ENCODE measurements at places on chromosomes 7 and 10.

DNA sequence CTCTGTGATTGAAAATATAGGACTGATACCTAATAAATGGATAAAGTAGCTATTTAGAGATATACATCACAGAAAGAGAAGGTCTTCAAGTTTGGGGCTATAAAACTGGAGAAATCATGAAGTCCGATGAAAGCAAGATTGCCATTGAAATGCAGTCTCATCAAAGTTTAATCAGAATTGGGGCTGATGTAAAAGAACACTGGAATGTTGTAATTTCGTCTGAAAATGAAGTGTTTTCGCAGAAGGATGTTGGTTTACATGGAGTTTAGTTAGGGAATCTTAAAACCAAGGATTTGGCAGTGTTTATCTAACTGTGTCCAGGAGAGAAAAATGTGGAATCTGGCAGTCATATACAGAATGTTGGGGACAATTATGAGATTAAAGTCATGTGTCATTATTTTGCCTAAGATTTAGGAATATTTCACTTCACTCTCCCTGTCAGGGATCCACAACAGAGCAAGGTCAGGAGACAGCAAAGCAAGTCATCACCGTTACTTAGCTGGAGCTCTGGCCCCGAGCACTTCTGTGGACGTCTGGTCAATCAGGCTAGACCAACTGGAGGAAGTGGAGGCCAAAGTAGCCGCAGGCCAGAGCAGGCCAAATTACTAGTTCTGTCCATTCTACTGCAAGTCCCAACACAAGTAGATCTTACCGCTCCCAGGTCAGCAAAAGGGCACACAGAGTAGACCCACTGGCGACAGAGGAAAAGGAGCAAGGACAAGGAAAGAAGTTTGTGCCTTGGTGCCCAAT is 37.0 kb downstream of the EPDR1 start:
- DNase-seq: no peak

DNA sequence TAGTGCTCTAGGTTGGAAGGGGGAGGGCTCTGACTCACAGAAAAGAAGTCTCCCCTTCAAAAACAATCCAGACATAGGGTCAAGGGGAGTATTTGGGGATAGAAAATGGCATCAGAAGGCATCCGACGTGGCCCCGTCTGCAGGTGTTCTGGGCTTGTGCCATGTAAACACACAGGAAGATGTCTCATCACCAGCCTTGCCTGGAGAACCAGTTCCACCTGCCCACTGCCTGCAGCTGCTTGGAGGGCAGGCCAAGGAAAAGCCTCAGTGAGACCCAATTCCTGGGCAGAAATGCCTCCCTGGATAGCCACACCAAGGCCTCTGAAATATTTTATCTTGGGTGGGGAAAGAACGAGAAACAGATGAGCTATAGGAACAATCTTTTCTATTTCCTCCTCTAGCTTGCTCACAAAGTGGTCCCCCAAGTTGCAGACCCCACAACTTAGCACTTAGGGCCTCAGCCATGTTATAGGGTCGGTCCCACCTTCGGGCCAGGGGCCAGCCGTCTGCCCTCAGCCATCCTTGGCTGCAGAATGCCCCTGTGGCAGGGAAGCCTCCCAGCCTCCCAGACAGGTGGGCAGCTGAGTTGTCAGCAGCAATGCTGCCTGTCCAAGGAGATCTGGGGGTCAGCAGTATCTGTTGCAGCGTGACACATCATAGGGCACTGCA is 54.3 kb upstream of the ECHDC3 start:
- DNase-seq: no peak

- DNase-seq: no peak
Measured at GRCh38 chr7:131488361-131488760, 68.1 kb downstream of the PODXL start.

DNA sequence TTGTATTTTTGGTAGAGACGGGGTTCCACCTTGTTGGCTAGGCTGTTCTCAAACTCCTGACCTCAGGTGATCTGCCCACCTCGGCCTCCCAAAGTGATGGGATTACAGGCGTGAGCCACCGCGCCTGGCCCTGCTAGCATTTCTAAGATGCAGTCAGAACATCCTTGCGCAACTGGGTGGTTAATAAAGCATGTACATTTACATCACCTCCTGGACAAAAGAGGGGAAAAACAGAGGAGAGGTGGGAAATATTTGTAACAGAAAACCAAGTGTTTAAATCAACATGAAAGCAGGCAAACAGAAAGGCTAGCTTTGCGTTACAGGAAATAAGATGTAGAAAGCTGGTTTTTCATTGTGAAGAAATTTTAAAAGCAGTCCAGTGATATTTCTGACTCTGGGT is 220.9 kb upstream of the KMT2E start:
- DNase-seq: no peak

- DNase-seq: no peak
Measured at GRCh38 chr10:86830043-86830591, 73.7 kb downstream of the BMPR1A start.

DNA sequence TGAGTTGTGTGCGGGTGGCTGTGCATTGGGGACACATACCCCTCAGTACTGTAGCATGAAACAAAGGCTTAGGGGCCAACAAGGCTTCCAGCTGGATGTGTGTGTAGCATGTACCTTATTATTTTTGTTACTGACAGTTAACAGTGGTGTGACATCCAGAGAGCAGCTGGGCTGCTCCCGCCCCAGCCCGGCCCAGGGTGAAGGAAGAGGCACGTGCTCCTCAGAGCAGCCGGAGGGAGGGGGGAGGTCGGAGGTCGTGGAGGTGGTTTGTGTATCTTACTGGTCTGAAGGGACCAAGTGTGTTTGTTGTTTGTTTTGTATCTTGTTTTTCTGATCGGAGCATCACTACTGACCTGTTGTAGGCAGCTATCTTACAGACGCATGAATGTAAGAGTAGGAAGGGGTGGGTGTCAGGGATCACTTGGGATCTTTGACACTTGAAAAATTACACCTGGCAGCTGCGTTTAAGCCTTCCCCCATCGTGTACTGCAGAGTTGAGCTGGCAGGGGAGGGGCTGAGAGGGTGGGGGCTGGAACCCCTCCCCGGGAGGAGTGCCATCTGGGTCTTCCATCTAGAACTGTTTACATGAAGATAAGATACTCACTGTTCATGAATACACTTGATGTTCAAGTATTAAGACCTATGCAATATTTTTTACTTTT is 1.8 kb downstream of the DDIT4 start:
- DNase-seq: no peak

- DNase-seq: no peak
Measured at GRCh38 chr7:55369427-55370400, 4.6 kb downstream of the LANCL2 start.

DNA sequence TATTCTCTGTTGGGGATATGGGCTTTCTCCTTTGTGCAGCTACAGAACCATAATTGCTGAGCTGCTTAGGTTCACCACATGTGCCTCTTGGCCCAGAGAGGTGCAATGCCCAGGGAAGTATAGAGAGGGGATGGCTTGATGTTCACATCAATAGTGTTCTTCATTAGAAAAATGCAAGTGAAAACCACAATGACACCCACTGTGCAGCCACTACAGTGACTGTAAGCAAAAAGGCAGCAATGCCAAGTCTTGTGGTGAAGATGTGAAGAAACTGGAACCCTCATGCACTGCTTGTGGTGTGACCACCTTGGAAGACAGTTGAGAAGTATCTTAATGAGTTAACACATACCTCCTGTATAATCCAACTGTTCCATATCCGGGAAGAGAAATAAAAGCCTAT is 318.9 kb upstream of the ZMIZ1 start:
- DNase-seq: no peak

DNA sequence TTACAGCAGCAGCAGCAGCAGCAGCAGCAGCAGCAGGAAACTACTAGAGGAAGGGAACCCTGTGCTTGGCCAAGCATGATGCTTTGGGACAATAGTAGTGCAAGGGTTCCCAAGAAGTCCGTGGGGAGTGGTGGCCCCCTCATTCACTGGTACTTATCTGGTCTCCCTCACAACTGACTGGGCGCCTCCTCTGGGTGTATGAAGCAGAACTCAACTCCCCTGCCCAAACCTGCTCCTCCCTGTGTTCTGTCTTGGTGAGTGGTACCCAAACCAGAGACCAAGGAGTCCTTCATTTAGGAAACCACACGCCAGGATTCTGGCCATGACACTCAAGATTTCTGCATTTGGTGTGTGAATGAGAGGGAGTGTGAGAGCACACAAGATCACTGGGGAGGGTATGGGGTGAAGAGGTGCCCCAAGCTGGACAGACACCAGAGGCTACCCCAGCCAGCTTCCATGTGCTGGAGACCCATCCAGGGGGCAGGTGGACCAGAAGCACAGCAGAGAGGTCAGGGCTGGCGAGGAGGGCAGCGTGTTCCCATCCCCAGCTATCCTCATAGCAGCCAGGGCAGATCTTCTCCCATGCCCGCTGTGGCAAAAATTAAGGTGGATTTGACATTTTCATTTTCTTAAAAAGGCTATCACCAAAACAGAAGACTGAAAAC is 10.6 kb upstream of the ZNF777 start:
- DNase-seq: no peak

GRCh38 chr10:1074748-1075308 is 18.6 kb downstream of the WDR37 start:
- peak; percentile 16 for DNase-seq

- no peak for DNase-seq
Measured at GRCh38 chr7:95794917-95795515, 22.7 kb downstream of the DYNC1I1 start.

DNA sequence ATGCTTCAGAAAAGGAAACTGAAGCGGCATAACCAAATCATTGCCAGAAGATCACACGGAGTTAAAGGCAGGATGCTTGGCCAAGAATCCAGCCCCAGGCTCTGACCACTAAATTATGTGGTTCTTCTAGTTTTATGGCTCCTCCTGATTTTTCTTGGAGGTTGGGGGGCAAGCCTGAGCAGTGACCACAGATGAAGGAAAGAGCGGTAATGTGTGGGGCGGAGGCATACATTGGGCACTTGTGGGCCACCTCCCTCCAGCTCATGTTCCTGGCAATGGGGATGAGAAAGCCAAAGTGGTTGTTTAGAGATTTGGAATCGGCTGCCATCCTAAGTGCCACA is 3.2 kb downstream of the TRPV6 start:
- DNase-seq: no peak

- DNase-seq: no peak
Measured at GRCh38 chr7:47347346-47347745, 234.6 kb downstream of the TNS3 start.

DNA sequence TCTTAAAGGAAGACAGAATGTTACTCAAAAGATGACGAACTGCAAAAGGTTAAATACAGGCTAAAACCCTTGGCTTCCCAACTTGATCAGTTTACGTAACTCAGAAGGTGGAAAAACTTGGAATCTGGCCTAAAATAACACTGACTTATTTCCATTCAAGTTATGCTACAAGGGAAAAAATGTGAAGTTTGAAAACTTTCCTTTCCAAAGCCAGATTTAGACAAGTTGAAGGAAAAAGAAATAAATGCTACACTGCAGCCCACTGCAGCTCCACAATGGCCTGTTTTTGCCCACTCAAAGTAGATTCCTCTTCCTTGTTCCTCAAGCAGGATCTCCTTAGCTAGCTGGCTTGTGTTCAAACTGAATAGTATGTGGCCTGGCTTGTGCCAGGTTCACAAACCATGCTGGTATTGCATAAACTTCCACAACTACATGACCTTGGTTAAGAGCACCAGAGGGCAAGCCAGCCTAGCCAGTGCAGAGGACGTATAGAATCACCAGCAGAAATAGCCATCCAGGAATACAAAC is 166.2 kb downstream of the CPEB3 start:
- no peak for DNase-seq

DNA sequence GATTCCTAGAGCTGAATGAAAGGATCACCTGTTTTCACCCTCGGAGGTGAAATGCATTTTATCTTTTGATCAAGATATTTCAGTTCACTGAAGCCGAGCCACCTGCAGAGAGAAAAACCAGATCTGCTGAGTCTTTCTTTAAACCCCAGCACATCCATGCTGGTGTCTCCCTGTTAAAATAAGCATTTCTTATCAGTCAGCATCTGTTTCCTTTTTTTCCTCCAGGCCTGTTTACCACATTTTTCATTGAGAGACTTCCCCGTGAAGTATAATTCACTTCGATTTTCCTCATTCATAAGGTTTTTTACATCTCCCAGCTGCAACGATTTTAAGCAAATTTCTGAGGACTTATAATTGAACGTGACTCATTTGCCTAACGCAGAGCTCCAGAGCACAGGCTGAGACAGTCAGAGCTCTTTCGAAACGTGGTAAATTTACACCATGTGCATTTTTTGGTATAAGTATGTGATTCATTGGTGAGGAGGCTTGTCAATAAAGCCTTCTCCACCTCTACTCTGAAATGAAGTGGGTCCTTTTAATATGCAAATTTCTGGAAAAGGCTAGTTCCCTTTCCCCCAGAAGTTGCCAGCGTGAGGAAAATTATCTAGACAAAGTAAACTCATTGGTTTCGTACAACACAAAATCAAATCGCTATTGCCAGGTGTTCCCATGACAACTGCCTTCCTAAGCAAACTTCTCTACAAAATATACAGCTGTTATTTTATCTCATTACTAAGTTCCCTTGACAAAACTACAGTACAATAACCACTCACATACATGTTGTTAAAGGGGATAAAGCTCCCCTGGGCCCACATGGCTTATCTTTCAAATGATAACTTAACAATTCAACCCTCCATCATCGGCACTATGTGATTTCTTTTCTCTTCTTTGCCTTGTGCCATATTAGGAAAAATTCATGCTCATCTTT is 374.8 kb upstream of the AKR1E2 start:
- DNase-seq: no peak

- DNase-seq: no peak
Measured at GRCh38 chr7:106938803-106939202, 73.7 kb downstream of the PIK3CG start.

GRCh38 chr7:18577096-18577771 is 81.7 kb downstream of the HDAC9 start:
- no peak for DNase-seq

DNA sequence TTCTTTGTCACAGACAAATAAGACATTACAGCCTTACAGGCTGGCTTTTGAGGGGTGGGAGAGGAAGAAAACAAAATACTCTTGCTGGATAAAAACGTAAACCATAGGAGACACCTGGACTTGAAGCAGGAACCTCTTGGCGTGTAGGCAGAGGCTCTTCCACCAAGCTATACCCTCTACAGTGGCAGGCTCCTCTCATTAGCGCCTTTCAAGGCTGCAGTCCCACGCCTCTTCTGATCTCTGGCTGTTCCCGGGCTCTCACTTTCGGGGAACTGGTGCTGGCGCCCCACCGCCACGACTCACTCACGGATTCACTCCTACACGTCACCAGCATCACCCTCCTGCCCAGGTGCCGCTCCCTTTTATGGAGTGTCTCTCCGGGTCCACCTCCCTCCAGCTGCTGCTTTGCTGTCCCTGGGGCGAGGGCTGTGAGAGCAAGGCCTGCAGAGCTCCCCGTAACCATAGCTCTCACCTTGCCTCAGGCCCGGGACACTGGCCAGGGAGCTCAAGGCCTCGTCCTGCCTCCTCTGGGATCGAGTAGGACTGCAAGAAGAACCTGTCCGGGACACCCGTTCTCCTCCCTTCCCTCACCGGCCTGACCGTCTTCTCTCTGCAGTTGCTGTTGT is 62.6 kb downstream of the ZNF777 start:
- DNase-seq: no peak

GRCh38 chr7:84536271-84536870 is 341.8 kb upstream of the SEMA3A start:
- DNase-seq: no peak

- DNase-seq: no peak
Measured at GRCh38 chr7:8638076-8638475, 204.7 kb downstream of the NXPH1 start.

Data from CD4-positive, alpha-beta T cell treated with Interleukin-15 for 4 hours (primary cell).